ENCODE measurements at places on chromosomes 4 and X. TPM values are rescaled to one million over a fixed set of nuclear protein-coding genes. Genes with fewer than 3 reads are reported as not detected.

DNA sequence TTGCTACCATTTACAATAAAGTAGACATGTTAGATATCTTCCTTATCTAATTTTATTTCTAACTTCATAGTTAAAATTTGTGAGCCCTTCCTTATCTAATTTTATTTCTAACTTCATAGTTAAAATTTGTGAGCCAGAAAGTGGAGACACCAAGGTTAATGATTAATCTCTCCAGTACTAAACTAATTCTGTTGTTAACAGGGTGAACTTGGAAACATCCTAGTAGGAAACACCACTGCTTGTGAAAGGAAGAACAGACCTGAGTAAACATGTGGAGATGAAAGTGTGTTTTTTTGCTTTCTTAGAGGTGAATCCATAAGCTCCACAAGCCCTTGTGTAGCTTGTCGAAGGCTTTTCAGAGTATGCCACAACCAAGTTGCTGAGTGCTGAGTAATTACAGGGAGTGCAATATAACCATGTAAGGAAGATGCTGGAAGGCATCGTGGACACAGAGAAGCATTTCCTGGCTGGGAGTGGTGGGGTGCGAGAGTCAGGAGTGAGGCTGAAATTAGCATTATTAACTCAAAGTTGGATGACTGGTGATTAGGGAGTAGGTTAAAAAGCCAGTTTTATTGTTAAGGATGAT, 118.6 kb upstream of the NEIL3 start:
- no peak for DNase-seq

DNA sequence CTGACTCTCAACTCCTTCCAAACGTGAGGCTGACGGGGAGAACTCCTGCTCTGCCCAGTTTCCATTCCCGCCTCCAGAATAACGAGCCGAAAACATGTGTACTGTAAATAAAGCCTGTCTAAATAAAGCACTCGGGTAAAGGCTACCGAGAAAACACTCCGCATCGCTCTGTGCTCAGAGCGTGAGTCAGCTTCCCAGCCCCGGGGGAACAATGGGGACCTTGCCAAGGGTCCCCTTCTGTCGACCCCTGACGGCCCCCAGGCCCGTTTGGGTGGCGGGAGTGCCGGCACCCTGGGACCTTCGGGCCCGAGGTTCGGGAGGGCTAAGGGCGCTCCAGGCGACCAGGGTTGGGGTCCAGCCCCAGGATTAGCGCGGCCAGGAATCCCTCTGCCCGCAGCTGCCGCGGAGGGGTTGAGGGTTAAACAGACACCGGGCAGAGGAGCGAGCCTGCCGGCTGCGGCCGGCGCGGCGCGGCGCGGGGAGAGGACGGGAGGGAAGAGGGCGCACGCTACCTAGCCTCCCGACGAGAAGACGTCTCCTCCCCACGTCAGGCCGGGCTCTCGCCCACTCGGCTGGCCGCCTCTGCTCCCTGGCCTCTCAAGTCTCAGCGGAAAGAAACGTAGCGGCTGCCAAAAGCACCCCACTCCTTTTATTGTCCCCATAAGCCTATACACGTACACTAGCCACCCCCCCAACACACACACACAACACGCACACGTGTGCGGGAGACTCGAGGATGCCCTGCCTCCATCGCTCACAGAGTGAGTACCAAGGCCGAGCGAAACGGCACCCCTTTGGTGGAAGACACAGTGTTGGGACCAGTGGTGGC, 85.5 kb downstream of the BCOR start:
- peak; percentile 34 for DNase-seq

- DNase-seq: no peak
Observed at GRCh38 chr4:153623491-153623890, 60.6 kb upstream of the TLR2 start.

GRCh38 chr4:153518001-153518400, 51.8 kb downstream of the TMEM131L start:
- DNase-seq: no peak

- DNase-seq: no peak
Observed at GRCh38 chr4:1961038-1961437, 47.7 kb downstream of the NELFA start.

TMPRSS11D gene
- not detected for total RNA-seq

RTL3 gene
- 0.08 TPM for total RNA-seq

UCP1 gene
- not detected for total RNA-seq

CABS1 gene
- total RNA-seq: not detected
